ENCODE measurements at places on chromosomes 16 and 17.

GRCh38 chr17:11082559-11082958 is 158.5 kb upstream of the SHISA6 start:
- no peak for DNase-seq

- no peak for DNase-seq
These were observed 1.1 kb downstream of the ATP2A1 start for GRCh38 chr16:28879261-28879840.

DNA sequence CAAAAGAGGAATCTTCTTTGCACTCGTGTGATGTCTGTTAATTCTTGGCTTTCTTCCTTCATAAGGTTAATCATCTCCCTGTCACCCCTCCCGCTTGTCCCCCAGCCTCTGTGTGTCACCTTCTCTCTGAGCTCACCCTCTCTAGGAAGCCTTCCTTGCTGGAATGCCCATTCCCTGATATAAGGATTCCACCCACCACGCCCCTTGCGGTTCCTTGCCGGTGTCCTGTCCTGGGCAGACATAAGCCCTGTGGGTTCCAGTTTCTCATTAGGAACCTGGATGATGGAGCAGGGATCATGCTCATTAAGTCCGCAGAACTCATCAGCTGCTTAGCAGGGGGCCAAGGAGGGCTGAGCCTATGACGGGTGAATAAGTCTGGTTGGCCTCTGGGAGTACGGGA is 559.3 kb downstream of the MAF start:
- DNase-seq, result no peak

DNA sequence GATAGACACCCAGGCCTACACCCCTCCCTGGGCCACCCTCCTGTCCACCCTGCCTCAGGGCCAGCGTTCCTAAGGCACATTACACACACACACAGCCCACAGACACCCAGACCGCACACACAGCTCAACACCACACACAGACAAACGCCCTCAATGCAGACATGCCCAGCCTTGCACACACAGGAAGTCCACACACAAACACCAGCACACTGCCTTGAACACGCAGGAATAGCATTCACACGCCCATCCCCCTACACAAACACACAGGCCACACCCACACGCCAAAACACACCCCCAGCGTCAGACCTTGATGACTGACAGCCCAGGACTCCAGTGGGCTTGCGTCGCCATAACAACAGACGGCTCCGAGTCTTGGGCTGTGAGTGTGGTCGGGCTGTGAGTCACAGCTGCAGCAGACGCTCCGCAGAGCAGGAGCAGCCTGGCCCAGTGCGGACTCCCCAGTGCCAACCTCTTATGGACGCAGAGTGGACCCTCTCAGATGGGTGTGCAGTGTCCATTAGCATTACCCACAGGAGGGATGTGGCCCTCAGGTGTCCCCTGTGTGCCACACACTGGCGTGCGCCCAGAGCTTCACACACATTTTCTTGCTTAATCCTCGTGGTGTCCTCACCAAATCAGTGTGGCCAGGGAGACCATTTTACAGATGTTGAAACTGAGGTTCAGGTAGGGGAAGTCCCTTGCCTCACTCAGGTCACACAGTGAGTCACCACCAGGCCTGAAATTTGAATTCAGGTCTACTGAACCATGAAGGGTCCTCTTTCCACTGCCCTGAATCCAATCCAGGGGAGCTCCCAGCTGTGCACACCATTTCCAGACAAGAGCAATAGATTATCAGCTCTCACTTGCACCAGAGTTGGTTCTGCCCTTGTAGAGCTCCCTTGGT is 17.8 kb upstream of the RAI1 start:
- peak; percentile 97 for DNase-seq

GRCh38 chr16:80344570-80344969 is 196.2 kb upstream of the DYNLRB2 start:
- no peak for DNase-seq

- peak; percentile 80 for DNase-seq
These were observed 14.3 kb downstream of the SLC16A3 start for GRCh38 chr17:82242977-82243647.

GRCh38 chr17:73743518-73744201 is 99.4 kb upstream of the SDK2 start:
- no peak for DNase-seq

- DNase-seq, result peak; percentile 41
These were observed 24.7 kb downstream of the WIPF2 start for GRCh38 chr17:40243761-40244160.

DNA sequence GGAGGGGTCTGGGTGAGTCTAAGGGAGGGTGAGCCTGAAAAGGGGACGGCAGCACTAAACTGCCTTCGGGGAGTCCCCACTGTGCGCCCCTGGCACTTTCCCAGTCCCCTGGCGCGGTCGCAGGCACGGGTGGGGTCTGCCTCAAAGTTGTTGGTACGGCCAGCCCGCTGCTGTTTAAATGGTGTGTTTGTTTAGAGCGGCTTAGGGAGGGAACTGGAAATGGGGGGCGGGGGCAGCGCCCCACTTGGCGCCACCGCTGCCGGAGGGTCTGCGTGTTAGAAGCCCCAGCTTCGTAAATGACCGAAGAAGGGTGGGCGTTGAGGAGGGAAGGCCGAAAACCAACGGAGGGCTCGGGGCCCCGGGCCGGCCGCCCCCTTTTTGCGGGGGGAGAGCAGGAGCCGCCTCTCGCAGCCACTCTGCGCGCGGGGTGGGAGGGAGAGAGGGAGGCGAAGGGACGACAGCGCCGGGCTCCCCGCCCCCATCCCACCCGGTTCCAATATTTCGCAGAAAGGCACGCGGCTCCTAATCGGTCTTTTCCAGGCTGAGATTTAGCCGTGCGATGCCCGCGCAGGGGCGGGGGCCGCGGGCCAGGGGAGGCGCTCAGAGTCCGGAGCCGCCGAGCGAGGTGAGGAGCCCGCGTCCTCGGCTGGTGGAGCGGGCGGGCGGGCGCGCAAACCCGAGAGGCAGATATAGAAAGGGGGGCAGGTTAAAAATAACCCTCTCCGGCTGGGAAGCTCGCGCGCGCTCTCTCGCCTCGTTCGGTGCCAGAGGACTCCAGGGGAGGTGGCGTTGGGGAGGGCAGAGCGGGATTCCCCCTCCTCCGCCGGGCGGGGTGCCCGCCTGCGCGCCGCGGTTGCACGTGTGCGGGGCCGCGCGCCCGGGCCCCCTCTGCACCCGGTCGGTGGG is 54.9 kb downstream of the SREBF1 start:
- DNase-seq, result peak; percentile 72

GRCh38 chr16:84526794-84527531 is 22.5 kb upstream of the MEAK7 start:
- peak; percentile 51 for DNase-seq

DNA sequence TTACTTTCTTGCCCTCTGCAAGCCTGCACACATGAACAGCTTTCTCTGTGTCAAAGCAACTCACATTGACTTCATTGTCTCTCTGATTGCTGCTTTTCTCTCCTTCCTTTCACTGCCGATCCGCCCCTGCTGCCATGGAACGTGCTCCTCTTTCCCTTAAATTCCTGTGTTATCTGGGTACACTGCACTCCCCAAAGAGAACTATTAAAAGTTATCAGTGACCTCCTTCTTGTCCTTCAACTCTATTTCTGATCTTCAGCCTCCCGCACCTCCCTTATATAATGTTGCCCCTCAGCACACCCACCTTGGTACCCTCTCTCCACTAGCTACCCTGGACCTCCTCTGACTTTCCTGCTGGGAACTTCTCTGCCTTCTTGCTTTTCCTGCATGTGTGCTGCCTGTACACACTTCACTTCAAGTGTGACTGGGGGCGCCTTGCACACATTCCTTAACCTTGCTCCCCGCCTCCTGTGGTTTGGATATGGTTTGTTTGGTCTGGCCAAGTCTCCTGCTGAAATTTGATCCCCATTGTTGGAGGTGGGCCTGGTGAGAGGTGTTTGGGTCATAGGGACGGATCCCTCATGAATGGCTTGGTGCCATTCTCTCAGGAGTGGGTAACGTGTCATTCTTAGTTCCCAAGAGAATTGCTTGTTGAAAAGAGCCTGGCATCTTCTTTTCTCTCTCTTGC is 26.7 kb upstream of the PMP22 start:
- peak; percentile 82 for DNase-seq

DNA sequence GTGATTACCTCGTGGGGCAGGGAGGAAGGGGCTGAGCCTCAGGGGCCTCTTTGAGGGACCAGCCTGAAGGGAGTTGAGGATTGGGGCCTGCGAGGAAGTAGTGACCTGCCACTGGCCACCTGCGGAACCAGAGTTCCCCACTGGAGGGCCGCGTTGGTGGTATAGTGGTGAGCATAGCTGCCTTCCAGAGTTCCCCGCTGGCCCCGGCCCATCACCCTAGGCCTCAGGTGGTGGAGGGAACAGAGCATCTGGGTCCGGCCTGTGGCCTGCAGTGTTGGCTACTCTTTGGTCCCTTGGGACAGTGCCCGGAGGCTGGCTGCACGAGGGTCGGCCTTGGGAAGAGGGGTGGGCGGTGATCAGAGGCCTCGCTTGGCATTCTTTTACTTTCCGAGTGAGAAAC is 20.5 kb downstream of the MGAT5B start:
- no peak for DNase-seq

GRCh38 chr17:27155866-27156265 is 138.0 kb upstream of the WSB1 start:
- no peak for DNase-seq

DNA sequence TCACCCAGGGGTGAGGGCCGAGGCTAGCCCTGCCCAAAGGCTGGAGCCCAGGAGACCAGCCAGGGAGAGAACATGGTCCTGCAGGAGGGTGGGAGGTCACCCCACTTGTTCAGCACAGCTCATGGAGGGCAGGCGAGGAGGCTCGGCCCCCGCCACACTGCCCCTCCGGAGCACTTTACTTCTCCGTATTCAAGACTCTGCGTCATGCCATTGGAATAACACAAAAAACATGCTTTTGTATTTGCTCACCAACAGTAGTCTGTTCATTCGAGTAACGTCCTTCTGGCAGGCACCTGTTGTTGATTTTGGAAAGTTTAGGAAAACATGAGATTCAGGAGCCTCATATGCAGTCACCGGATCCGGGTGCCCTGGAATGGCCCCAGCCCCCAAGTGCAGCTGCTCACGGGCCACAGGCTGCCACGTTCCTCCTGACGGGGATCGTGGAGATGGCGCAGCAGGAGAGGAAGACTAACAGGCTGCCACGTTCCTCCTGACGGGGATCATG is 81.1 kb upstream of the DNAH17 start:
- peak; percentile 85 for DNase-seq

GRCh38 chr16:25038239-25038954 is 23.2 kb upstream of the ARHGAP17 start:
- DNase-seq, result no peak

- no peak for DNase-seq
These were observed 3.1 kb downstream of the TMEM92 start for GRCh38 chr17:50277357-50277754.

- DNase-seq, result no peak
These were observed 70.0 kb downstream of the HS3ST3A1 start for GRCh38 chr17:13531721-13532120.

GRCh38 chr16:4767872-4768548 is 1.0 kb upstream of the ZNF500 start:
- DNase-seq, result no peak

- peak; percentile 64 for DNase-seq
These were observed 1.8 kb downstream of the ASGR1 start for GRCh38 chr17:7177191-7177953.

- no peak for DNase-seq
These were observed 431 bp downstream of the TEKT3 start for GRCh38 chr17:15340966-15341365.

GRCh38 chr17:1820528-1821252 is 9.0 kb downstream of the SMYD4 start:
- peak; percentile 14 for DNase-seq

DNA sequence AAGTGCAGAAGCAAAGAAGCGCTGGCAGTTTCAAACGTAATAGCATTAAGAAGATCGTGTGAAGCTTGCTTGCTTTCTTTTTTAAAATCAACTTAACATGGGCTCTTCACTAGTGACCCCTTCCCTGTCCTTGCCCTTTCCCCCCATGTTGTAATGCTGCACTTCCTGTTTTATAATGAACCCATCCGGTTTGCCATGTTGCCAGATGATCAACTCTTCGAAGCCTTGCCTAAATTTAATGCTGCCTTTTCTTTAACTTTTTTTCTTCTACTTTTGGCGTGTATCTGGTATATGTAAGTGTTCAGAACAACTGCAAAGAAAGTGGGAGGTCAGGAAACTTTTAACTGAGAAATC is 17.4 kb upstream of the RAB11FIP4 start:
- DNase-seq, result no peak

DNA sequence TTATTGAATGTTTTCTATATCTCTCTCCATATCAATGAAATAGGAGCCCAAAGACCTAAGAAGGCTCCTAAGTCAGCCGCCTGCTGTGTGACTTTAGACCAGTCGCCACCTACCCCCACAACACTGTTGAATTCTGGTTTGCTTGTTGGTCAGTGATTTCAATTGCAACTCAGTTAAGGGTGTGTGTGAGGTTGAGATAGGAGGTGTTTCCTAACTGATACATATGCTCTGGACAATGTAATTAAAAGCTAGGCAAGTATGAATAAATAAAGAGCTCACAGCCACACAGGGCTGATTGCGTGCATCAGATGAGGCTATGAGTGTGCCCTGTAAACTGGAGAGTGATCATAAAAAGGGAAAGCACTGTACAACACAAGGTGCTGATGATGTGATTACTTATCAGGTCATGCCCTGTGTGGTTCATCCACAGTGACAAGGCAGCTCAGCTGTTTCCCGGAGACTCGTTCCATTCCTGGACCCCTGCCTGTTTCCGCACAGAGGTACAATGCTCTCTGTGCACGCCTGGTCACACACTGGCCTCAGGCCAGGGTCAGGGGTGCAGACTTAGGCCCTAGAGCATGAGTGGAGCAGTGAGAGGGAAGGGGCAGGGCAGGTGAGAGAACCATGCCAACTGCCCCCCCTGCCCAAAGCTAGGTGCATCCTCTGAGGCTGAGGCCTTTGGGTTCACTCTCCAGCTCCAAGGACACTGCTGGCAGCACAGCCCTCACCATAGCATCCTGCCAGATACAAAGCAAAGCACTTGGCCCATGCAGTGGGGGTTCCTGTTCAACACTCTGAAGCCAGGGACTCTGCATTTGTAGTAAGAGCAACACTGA is 3.3 kb upstream of the KRT35 start:
- no peak for DNase-seq

DNA sequence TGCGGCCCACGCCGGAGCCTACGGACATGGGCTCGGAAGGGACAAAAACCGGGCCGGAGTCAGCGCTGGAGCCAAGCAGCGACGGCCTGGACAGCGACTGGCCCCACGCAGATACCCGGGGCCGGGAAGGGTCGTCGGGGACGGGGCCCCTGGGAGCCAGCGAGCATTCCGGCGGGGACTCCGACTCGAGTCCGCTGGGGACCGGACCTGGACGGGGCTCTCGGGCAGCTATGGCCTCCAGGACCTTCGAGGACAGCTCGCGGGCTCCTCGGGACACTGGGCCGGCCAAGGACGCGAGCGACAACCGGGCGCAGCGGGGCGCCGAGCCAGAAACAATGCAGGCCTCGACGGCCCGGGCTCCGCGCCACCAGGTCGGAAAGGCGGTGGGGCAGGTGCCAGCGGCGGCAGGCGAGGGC is 1.0 kb downstream of the MYO15B start:
- peak; percentile 10 for DNase-seq

DNA sequence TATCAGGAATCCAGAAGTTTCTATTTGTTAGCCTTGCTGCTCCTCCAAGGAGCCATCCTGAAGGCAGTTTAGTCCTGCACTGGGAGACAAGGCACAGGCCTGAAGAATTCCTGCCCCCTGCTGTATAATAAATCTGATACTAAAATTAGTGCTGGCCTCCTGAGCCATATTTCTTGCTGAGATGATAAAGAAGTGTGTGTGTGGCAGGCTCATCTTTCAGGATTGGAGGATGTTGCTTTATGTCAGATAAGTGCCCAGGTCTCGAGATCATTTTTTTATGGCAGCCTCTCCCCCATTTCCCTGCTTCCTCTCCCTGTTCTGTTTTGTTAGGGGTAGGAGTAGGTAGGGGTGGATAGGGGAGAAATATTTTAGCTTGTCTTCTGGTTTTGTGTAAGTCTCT is 26.0 kb downstream of the MSI2 start:
- DNase-seq, result no peak

- no peak for DNase-seq
These were observed 183.0 kb upstream of the RPL38 start for GRCh38 chr17:74020522-74020921.
